Activated T-helper 1 cell treated with anti-CD3 and anti-CD28 coated beads, Interleukin-12 subunit alpha, Interleukin-12 subunit beta, Interleukin-2, Interleukin-4 antibody, amounts not matched to agents 30 ng/mL and 10 ng/mL and 1 ng/mL, durations not matched to agents 14 hours and 24 hours and 36 hours (primary cell): ENCODE measurements at places on chromosomes 5 and 9. TPM values are rescaled to one million over a fixed set of nuclear protein-coding genes. Genes with fewer than 3 reads are reported as not detected.

IFNB1 gene
- total RNA-seq = 0.23 TPM in 1 of 2 replicates, not detected in the other

LCN15 gene
- not detected in 2 replicates for total RNA-seq

GADD45G gene
- total RNA-seq = 36.6 and 37.2 TPM in 2 replicates

PRKAA1 gene
- 56.6 and 59.0 TPM in 2 replicates for total RNA-seq

C9orf40 gene
- total RNA-seq = 18.1 and 18.3 TPM in 2 replicates

AHRR gene
- 22.7 and 23.7 TPM in 2 replicates for total RNA-seq

TXNDC8 gene
- not detected in 2 replicates for total RNA-seq
